ENCODE measurements at places on chromosomes 7 and 10.

- DNase-seq: peak; percentile 95
Measured at GRCh38 chr10:11793762-11794479, 29.2 kb upstream of the PROSER2 start.

DNA sequence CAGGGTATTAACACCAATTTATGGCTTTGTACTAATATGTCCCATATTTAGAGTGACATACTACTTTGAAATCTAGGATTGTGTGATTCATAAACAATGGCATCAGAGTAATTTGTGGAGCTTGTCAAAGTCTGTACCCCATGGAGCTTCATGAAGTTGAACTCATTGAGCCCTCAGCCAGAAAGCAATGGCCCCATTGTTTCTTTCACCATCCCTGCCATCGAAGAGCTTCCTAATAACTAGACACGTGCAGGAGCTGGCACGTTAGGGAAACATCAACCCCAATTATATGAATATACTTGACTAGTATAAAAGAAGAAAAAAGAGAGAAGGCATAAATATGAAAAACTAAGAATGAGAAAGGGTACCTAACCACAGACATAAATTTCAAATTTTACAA lies 206.6 kb downstream of the CXCL12 start:
- no peak for DNase-seq

DNA sequence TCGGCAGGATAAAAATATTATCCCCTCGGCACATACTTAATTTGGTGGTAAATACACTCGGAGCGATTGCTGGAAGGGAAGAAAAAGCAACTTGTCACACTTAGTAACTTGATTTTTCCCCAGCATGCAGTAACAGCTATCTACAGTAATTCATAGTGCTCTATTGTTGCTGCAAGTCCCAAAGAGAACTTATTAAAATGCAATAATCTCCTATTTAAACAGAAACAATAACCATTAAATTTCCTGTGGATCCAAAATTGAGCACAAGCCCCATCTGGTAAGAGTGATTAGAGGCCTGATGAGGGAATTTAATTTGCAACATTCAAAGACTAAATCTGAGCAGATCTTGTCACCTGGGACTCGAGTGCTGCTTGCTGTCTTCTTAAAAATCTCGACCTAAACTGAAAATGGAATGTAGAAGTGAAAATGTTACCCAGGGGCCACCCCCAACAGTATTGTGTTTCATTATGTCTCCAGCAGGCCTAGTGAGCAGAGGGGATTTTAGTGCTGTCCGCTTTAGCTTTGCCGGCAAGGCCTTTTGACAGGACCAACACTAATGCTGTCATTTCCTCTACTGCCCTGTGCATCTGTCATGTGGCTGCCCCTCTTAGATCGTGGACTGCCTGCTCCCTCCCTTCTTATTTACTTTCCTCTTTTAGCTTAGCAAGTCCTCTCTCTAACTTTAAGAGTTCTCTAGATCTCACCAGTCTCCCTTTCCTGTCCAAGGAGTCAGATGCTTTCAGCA lies 639.7 kb downstream of the AUTS2 start:
- DNase-seq: no peak

DNA sequence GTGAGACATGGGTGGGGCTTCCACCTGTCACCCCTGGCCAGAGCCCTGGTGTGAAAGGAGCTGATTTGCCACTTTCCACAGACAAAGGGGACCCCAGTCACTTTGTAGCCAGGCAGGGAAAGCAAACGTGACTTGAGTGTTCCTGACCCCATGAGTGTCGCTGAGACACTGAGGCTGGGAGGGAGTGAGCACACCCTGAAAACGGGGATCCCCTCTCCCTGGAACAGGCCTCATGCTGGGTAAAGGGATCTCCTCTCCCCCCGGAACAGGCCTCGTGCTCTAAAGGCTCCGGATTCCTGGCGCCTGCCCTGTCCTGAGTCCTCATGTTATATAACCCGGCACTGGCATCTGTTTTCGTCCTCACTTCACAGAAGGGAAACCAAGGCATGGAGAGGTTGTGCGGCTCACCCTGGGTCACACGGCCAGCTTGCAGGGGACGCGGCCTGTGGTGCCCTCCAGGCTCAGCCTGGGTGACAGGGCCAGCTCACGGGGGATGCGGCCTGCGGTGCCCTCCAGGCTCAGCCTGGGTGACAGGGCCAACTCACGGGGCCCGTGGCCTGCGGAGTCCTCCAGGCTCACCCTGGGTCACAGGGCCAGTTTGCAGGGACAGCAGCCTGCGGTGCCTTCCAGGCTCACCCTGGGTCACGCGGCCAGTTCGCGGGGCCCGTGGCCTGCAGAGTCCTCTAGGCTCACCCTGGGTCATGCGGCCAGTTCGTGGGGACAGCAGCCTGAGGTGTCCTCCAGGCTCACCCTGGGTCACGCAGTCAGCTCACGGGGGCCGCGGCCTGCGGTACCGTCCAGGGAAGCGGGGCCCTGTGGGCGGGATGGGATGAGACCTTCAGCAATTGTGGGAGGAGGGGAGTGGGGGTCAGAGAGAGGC lies 104.7 kb downstream of the PDGFA start:
- DNase-seq: peak; percentile 73

- DNase-seq: no peak
Measured at GRCh38 chr7:158595068-158595467, 7.4 kb upstream of the PTPRN2 start.

DNA sequence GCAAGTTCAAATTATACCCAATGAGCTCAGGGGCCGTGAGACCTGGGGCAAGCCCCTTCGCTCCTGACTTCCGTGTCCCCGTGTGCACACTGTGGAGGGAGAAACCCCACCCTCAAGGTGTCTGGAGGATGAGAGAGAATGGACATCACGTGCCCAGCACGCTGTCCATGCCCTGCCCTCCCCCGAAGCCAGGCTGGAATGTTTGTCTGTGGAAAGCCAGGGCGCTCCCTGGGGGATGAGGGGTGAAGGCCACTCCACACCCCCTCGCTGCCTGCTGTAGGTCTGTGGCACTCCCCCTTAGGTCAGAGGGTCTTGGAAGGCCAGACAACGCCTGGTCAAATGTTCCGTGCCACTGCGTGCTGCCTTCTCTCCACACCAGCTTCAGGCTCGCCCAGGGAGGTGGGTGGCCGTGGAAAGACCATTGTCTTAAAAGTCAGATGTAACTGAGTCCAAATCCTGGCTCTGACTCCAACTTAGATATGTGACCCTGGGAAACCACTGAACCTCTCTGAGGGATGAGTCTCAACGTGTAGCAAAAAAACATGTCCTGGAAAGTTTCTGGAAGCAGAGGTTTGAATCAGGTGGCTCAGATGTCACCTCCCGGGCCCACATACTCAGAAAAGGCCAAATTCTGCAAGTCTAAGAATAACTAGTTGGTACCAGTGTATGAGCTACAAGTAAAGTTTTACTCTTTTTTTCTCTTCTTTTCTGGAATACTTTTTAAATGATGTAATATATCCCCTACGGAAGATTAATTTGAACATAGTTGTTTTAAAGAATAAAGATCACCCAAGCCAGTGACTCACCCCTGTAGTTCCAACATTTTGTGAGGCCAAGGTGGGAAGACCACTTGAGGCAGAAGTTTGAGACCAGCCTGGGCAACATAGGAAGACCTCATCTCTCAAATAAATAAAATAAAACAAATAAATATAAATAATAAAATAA lies 24.9 kb downstream of the RCC1L start:
- peak; percentile 90 for DNase-seq

DNA sequence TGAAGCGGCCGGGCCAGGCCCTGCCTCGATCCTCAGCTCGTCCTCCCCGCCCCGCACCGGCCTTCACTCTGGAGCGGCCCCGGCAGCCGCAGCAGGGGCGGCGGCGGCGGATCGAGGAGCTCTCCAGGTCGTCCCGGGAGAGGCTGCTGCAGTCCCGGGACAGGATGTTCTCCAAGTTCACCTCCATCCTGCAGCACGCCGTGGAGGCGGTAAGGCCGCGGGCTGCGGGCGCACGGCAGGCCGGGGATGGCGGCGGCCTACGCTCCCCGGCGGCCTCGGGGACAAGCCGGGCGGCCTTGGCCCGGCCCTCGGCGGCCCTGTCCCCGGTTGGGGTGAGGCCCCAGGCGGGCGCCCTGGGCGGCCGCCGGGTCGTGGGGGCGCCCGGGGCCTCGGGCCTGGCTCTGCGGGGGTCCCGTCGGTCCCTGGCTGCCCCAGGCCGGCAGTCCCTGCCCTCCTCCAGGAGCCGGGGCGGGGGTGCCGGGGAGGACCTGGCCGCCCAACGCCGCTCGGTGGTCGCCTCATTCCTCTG lies 399 bp downstream of the FHIP2A start:
- peak; percentile 85 for DNase-seq

GRCh38 chr7:2353113-2353935 lies 1.3 kb upstream of the EIF3B start:
- no peak for DNase-seq

DNA sequence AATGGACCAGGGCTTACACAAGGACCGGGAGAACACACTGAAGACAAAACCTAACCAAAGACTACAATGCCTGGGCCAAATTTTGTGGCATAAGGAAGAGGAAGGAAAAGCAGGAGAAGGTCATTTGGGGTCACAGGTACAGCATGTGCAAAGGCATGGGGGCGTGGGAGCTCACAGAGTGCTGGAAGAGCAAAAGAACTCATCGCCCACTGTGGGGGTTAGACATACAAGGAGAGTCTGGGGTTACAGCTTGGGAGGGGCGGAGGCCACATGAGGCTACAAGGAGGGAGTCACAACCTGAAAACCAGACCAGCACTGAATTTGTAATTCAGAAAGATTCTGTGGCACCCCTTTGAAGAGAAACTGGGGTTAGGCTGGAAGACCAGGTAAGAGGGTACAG lies 9.7 kb downstream of the PUS7 start:
- DNase-seq: no peak

DNA sequence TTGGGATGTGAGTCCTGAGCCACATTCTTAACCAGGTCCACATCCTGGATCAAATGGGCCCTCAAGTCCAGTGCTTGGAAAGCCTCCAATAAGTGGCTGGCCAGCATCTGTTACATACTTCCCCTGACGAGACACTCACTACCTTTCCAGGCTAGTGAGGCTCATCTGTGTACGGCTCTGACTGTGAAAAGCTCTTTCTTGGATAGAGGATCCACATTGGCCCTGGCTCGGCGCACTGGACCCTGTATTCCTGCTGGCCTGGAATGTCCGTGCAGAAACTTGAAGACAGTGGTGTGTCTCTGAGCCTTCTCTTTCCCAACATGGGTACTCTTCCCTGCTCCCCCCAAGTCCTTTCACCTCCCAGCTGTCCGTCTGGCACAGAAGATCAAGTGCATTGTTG lies 35.5 kb downstream of the MYL10 start:
- peak; percentile 41 for DNase-seq

DNA sequence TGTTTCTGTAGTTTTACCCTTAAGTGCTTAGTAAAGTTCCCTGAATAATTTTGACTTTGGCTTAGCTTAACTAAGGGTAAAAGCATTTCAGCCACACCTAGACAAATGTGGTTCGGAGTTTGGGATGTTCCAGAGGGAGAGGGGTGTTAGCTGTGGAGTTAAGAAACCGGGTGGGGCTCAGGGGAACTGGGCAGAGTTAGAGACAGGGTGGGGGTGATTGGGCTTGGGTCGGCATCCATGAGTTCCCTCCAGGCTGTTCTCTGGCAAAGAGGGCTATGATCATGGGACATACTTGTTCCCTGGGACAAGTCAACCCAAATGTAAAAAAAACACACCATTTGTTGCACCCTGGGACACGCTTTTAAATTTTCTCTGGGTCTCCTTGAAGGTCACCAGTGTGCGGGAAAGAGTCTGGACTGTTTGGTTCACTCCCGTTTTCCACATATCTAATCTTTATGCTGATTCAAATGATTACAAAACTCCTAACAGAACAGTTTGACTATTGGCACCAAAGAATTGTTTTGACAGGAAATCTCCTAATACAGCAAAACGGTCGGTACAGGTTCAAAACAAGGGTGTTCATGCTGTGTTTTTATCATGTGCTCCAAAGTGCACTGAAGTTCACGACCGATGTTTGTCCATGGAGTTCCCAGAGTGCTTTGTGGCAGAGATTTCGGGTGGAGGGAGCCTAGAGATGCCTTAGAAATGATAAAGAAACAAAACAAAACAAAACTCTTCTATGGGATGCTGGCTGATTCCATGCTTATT lies 56.5 kb downstream of the PLXDC2 start:
- no peak for DNase-seq

DNA sequence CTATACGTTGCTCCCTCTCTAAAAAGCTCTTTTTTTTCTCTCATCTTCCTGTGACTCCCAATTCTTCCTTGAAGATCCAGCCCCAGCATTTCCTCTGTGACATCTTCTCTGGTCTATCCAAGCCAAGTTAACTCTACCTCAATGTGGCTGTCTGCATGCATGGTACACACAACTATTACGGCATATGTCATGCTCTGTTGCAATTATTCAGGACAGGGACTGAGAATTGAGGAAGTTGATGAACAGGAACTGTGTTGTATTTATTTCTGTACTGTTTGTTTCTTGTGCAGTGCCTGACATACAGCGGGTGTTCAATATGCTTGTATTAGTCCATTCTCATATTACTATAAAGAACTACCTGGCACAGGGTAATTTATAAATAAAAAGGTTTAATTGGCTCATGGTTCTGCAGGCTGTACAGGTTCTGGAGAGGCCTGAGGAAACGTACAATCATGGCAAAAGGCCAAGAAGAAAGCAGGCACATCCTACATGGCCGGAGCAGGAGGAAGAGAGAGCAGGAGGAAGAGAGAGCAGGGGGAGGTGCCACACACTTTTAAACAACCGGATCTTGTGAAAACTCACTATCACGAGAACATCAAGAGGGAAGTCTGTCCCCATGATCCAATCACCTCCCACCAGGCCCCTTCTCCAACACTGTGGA lies 6.3 kb downstream of the TRPV5 start:
- DNase-seq: no peak

DNA sequence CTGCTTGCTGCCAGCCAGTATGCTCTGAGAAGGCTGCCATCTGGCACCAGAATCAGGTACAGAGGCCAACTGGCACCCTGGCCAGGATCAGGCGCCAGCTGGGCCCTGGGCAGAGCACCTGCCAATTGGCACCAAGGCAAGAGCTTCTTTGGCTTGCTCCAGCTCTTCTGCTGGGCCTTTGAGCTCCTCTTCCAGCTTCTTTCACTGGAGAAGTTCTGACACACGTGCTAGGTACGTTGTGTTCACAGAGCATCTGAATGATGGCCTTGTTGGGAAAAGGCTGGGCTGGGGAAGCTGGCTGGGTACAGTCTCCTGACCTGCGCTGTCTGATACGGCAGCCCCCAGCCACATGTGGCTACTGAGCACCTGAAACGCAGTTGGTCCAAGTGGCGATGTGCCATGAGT lies 31.7 kb upstream of the OPALIN start:
- DNase-seq: no peak

DNA sequence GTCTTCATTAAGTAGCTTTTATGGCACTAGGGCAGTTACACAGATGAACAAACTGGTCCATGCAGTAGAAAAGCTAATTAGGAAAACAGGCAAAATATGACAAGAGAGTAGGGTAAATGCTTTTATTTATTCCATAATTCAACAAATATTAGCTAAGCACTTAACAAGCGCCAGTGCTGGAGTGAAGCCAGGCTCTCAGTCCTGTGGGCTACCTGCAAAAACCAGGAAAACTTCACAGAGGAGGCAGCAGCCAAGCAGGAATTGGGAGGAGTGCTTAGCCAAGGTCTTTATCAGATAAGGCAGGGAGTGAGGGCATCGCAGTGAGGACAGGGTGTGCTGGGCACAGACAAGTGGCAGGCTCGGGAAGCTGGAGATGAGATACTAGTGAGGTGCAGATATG lies 4.9 kb upstream of the KAT6B start:
- DNase-seq: peak; percentile 10
